Daoy (cell line): ENCODE measurements at places on chromosomes 11 and 22. TPM values are rescaled to one million over a fixed set of nuclear protein-coding genes. Genes with fewer than 3 reads are reported as not detected.

SOX6 gene
- total RNA-seq: 3.0 TPM in 1 of 2 replicates, not detected in the other

DNA sequence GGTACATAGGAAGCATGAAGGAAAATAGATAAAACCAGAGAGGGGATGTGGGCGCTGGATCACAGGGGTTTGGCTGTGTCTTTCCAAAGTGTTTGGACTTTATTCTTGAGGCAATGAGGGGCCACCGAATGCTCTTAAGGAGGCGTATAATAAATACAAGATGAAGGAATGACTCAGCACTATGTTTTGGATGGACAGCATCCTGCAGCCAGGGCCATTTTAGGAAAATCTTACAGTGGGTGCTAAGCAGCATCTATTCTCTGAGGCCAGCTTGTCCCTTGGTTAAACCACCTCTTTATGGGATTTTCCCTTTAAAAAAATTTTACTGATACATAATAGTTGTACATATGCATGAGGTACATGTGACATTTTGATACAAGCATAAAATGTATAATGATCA, 4.3 kb upstream of the LDHA start:
- DNase-seq: no peak

GRCh38 chr22:45830531-45831245, 146.3 kb downstream of the WNT7B start:
- peak; percentile 33 for DNase-seq

GRCh38 chr11:22742157-22742613, 75.8 kb downstream of the GAS2 start:
- no peak for DNase-seq

DNA sequence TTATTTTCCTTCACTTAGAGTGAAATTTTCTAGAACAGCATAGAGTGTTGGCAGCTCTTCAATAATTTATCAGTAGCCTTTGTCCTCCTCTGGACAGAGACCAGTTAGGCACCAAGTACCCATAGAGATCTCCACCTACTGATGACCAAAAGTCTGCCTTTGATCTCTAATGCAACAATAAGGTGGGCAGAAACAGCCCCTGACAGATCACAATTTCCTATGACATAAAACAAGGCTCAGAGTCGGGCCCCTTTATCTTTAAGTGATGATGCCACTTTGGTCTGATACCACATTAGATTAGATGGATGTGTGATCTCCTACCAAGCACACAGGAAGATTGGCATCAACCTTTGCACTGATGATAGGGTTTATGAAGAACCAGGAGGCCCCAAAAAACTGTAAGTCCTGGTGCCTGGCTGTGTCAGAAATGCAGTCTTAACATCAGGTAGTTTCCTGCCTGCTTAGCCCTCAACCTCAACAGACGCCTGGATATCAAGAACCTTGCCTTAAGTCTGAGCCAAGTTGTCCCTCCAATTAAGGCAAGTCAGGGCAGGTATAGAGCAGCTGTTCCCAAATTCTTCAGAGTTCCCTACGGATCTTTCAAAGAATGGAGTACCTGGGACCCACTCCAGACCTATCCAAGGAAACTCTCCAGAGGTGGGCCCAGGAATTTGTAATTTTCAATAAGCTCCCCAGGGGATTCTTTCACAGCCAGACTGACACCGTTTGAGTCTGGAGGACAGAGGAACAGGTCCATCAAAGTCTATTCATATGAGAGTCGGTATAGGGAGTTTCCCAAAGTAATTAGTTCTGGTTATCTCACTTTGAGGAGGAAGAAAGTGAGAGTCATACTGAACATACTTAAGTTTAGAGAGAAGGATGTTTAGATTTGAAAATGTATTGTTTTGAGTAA, 30.6 kb upstream of the TMPRSS4 start:
- no peak for DNase-seq

RAB38 gene
- total RNA-seq: 2.5 and 3.9 TPM in 2 replicates

DNA sequence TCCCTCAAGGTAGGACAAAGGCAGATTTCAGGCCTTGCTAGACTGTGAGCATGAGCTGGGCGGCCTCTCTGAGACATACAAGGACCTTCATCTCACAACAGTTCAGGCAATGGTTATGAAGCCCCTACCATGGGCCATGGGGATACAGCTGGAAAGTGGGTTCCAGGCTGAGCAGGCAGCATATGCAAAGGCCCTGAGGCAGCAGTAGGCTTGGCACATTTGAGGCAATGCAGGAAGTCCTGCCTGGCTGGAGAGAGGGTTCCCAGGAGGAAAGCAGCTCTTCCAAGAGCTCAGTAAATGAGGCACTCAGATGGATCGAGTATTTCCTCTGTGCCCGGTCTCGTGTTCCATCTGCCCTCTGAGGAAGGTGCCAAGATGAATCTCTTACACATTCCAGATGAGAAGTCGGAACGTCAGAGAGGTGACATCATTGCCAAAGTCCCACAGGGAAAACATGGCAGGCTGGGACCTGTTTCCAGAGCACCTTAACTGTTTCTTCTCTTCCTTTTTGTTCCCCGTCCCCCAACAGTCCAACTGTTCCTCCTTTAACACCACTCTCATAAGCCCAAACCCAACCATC, 388.6 kb downstream of the MN1 start:
- no peak for DNase-seq
